ENCODE measurements at places on chromosomes 5 and 9.

- no peak for DNase-seq
Observed at GRCh38 chr9:38251036-38251860, 141.3 kb upstream of the ALDH1B1 start.

DNA sequence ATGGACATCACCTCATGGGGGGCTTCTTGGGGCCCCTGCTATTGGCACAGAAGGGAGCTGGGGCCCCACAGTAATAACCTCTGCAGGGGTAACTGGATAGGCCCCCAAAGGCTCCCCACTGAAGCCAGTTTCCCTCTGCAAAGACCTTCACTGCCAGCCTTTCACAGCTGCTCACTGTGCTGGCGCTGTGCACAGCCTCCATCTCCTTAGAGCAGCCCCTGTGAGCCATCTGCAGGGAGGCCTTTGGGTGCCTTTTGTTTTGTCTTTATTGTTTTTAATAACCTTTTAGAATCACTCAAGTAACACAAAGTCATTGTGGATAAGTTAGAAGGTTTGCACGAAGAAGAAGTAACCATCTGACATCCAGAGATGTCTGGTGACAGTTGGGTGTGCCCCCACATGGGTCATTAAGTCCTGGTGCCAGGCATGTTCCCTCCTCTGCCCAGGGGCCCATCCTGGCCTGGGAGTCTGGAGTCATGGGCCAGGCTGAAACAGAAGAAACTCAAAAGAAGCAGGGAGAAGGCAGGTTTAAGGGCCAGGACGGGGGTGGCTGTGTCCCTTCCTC is 42.7 kb downstream of the NCS1 start:
- no peak for DNase-seq

GRCh38 chr5:52674815-52675545 is 112.7 kb upstream of the ITGA1 start:
- DNase-seq: peak; percentile 50

- DNase-seq: no peak
Observed at GRCh38 chr5:141618030-141618803, 583 bp downstream of the DIAPH1 start.

- DNase-seq: no peak
Observed at GRCh38 chr9:105425816-105426433, 21.9 kb upstream of the FSD1L start.

DNA sequence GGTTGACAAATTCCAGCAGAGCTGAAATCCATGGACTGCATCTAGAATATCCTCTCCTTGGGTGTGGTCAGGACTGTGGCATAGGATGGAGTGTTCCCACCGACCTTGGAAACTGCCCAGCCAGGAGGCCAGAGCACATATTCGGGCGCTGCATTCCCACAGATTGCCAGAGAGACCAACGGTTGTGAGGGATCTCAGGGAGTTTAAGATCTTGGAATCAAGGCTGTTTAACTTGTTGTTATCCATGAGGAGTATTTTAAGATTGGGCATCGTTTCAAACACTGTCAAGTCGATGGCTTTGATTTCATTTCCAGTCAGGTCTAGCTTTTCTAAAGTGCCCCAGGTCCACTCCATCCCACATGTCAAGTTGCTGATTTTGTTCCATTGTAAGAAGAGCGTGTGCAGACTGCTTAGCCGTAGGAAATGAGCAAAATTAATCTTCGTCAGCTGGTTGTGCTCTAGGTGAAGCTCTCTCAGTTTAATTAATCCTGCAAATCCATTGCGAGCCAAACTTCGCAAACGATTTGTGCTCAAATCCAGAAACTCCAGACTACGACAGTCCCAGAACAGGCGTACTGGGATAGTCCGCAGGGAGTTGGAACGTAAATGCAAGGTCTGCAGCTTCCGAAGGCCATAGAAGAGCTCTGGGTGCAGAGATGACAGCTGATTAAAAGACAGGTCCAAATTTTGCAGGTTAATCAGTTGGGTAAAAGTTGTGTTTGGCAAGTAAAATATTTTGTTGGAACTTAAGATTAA is 1.5 kb downstream of the LRRTM2 start:
- DNase-seq: no peak

DNA sequence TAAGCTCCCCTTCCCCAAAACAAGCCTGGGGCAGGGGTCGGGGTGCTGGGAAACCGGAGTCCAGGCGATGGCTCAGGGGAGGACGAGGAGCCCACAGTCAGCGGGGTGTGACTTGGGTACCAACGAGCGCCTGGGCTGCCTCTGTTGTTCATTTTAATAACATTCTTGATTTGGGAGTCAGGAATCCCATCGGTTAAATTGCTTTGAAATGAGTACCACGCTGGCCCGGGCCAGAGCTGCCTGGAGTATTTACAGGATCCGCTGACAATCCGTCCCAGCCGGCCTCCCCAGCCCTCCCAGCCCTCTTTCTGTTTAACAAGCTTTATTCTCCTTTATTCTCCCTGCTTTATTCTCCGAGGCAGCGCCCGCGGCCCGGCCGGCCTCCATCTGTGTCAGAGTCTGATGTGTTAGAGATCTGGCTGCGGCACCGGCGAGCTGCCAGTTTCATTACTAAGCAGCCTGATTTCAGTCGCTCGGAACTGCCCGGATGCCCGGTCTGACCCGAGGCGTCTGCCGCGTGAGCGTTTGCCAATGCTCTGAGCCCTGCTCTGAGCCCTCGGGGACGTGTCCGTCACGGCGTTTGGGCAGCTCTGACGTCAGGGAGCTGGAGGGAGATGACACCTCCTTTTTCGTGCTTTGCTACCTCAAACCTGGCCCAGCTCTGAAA is 16.5 kb upstream of the QRFP start:
- DNase-seq: no peak

DNA sequence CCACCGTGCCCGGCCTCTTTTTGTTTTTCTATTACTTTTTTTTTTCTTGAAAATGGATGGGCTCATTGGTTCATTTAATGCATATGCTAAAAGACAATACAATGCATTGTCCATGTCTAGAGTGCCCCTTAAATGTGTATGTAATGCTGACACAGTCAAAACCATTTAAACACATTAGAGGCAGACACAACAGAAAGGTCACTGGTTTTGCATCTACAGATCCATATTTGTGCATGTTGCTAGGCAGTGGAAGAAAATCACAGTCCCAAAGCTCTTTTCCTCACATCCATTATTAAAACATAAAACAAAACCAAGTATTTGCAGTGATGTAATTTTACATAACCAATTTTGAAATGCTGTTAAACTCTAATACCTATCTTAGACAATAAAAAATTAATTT is 389.0 kb downstream of the TAF11L14 start:
- DNase-seq: no peak

GRCh38 chr9:98724810-98725530 is 16.2 kb upstream of the GABBR2 start:
- DNase-seq: no peak

- no peak for DNase-seq
Observed at GRCh38 chr5:14286007-14286406, 142.9 kb downstream of the TRIO start.

- no peak for DNase-seq
Observed at GRCh38 chr9:24545285-24545684, 412 bp downstream of the IZUMO3 start.

GRCh38 chr5:132342291-132343180 is 27.0 kb upstream of the SLC22A5 start:
- DNase-seq: no peak

DNA sequence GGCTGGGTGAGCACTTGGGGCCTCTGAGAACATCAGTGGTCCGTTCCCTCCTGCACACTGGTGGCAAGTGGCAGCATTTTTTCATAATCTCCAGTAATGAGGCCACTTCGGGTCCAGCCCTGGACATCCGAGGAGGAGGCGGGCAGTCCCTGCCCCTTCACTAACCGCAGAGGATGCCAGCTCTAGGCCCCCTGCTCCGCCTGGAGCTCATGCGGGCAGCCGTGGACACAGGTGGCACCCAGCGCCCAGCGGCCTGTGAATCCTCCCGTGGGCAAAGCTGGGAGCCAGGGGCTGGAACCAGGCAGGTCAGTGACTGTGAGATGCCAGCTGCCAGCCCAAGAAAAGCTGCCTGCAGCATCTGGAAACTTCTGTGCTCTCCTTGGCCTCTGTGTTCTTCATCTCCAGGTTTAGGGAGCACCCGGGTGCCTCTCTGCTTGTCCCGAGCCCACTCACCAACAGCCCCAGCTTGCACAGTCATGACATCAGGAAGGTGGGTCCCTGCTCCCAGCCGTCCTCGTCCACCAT is 92.4 kb downstream of the KCNT1 start:
- no peak for DNase-seq

DNA sequence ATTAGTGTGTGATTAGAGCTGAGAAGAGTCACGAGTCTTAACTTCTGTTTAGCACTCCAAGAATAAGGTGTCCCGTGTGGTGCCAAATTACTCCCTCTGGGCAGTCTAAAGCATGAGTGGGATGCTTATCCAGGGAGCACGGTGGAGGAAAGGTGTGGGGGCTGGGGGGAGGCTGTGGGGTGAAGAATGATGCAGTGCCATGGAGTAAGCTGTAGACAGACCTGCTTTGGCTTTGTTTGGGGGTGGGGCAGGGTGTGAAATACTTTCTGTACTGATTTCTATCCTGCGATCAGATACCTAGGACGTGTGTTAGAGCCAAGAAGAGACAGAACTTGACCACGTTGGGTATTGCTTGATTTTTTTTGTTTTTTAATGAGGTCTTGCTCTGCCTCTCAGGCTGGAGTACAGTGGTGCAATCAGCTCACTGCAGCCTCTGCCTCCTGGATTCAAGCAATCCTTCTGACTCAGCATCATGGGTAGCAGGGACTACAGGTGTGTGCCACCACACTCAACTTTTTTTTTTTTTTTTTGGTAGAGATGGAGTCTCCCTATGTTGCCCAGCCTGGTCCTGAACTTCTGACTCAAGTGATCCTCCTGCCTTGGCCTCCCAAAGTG is 232.8 kb downstream of the MAN2A1 start:
- DNase-seq: no peak

- no peak for DNase-seq
Observed at GRCh38 chr5:82162573-82162972, 115.6 kb downstream of the RPS23 start.

- DNase-seq: no peak
Observed at GRCh38 chr9:27487128-27487640, 36.9 kb upstream of the IFNK start.

GRCh38 chr9:34328500-34328986 is 525 bp downstream of the KIF24 start:
- no peak for DNase-seq

DNA sequence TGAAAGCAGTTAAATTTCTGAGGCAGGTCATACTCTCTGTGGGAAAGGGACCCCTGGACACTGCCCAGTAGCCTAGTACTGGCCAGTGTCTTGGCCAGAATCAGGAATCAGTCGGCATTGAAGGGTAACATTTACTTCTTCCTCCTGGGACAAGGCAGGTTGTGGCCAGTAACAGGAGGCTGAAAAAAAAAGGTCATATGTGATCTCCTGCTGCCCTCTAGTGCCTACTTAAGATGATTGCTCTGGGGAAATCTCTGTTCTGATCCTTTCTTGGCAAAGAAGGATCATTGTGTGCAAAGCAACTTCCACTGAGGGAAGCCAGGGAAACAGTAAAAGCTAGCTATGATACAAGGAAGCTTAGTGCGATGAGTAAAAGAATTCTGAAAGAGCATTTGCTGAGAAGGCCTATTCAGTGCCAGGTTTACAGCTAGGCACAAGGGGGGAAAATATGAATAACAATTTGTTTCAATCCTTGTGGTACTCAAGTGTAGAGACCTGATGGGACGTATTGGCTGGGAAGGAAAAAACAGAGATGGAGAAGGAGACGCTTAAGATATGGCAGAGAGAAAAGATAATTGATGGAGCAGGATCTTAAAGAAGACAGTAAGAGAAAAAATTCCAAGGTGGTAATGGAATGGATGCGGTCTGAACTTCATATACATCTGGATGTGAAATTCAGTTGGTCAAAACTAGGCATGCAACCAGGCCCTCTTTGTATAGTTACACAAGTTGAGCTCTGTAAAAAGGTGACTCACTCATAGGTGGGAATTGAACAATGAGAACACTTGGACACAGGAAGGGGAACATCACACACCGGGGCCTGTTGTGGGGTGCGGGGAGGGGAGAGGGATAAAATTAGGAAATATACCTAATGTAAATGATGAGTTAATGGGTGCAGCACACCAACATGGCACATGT is 25.8 kb upstream of the TRIM32 start:
- peak; percentile 64 for DNase-seq

DNA sequence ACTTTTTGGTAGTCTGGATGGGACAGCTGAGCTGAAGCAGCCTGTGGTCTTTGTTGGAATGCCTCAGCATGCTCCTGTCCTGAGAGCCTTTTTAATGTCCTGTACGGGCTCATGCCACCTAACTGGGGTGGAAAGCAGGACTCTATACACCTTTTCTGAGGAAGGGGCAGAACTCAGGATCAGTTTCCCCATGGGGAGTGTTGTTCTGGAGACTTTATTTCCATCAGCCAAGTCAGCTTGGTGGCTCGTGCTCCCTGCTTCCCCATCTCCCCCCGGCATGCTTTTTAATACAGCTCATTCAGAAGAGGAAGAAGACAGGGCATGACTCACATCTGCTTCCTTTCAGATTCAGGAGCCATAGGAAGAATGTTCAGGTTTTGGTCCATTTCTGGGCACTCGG is 5.1 kb upstream of the SEPTIN8 start:
- DNase-seq: no peak

DNA sequence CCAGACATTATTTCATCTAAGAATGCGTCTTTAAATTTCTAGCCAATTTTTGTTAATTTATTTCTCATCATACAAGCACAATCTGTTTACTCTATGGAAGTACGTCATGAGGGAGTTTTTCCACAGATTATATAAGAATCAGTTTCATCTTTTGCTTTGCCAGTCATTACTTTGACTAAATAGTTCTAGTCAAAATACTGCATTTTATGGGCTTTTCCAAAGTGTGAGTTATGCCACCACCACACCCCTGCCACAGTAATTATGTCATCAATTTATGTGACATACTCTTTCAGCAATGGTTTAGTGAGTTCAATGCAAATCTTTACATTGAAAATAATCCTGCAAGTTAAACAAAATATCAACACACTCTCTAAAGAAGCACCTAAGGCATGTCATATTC is 2.0 kb downstream of the RIMOC1 start:
- no peak for DNase-seq

- DNase-seq: no peak
Observed at GRCh38 chr9:96550659-96551058, 69.0 kb downstream of the CDC14B start.

DNA sequence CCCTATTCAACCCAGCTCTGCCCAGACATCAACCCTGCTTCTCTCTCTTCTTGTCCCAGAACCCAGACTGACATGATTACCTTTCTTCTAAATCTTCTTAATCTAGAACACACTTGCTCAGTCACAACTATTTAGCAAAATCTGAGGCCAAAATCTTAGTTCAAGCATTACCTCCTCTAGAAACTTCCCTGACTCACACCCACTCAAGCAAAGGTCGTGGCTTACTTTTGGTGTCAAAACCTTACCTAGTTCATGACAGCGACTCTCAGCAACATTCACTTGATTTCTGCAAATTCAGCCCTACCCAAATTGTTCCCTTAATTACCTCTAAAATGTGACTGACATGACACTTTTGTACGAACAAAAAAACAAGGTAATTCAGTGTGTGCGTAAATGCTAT is 130.2 kb downstream of the TLE1 start:
- no peak for DNase-seq

- DNase-seq: no peak
Observed at GRCh38 chr5:136047858-136048257, 19.1 kb downstream of the TGFBI start.

GRCh38 chr5:157828105-157828943 is 30.6 kb downstream of the CLINT1 start:
- DNase-seq: no peak
